Muscle of leg (tissue), 16 donors: ENCODE measurements at places on chromosomes 5 and 9. TPM values are rescaled to one million over a fixed set of nuclear protein-coding genes. Genes with fewer than 3 reads are reported as not detected.

Gene JADE2
- polyA plus RNA-seq, result 1.0 TPM

Gene CDC14B
- 19.0 TPM for polyA plus RNA-seq

Gene MEIKIN
- not detected for polyA plus RNA-seq

Gene MRPS27
- polyA plus RNA-seq, result 37.0 TPM

Gene IFNA2
- not detected for polyA plus RNA-seq

DNA sequence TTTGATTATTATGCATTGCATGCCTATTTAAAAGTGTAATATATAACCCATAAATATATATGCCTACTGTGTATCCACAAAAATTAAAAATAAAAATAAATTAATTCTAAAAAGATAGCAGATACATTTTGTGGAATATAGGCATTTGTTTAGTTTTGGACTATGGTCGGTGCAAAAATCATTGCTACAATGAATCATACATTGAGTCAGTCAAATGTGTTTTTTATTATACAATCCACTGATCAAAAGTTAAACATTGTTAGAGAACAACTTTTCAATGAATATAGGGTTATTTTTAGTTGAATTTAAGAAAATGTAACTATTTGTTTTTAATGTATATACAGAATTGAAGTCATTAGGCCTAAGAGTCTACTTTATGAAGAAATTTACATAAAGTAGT lies 885.9 kb downstream of the EFNA5 start:
- no peaks in the 10 kb centered on the region for H3K27me3 ChIP-seq
- no peak overlapping the region for H3K4me3 ChIP-seq
- no peaks in the 10 kb centered on the region for H3K36me3 ChIP-seq
- no peak overlapping the region for H3K27ac ChIP-seq

GRCh38 chr9:88303721-88304451 lies 84.4 kb upstream of the SPIN1 start:
- no peak for DNase-seq
- H3K4me1 ChIP-seq, result peaks cover 3% of the 10 kb centered on the region
- no peak overlapping the region for H3K4me3 ChIP-seq
- H3K27ac ChIP-seq, result no peak overlapping the region
- H3K27me3 ChIP-seq, result no peaks in the 10 kb centered on the region

- no peak overlapping the region for H3K27ac ChIP-seq
- peak; percentile 89 for DNase-seq
- no peak overlapping the region for H3K4me3 ChIP-seq
- no peaks in the 10 kb centered on the region for H3K36me3 ChIP-seq
- H3K27me3 ChIP-seq, result no peaks in the 10 kb centered on the region
- peaks cover 5% of the 10 kb centered on the region for H3K4me1 ChIP-seq
Measured at GRCh38 chr9:103183701-103184171, 188.6 kb downstream of the CYLC2 start.

GRCh38 chr9:122256206-122256605 lies 8.4 kb downstream of the RBM18 start:
- no peak overlapping the region for H3K27ac ChIP-seq
- H3K27me3 ChIP-seq, result no peaks in the 10 kb centered on the region
- H3K4me3 ChIP-seq, result no peak overlapping the region
- peaks cover 42% of the 10 kb centered on the region for H3K36me3 ChIP-seq
- no peaks in the 10 kb centered on the region for H3K4me1 ChIP-seq
- no peak for DNase-seq

- peaks cover 22% of the 10 kb centered on the region for H3K27me3 ChIP-seq
- no peak for DNase-seq
- H3K27ac ChIP-seq, result no peak overlapping the region
- H3K4me1 ChIP-seq, result peaks cover 9% of the 10 kb centered on the region
- no peaks in the 10 kb centered on the region for H3K36me3 ChIP-seq
- H3K4me3 ChIP-seq, result no peak overlapping the region
Measured at GRCh38 chr9:83060556-83060955, 2.4 kb downstream of the RASEF start.

- no peak for DNase-seq
- no peak overlapping the region for H3K4me3 ChIP-seq
- H3K27me3 ChIP-seq, result no peaks in the 10 kb centered on the region
- no peaks in the 10 kb centered on the region for H3K36me3 ChIP-seq
- H3K27ac ChIP-seq, result no peak overlapping the region
Measured at GRCh38 chr5:23483090-23483489, 24.3 kb upstream of the PRDM9 start.

GRCh38 chr5:81151546-81151945 lies 81.6 kb upstream of the CKMT2 start:
- peak; percentile 86 for DNase-seq
- H3K27ac ChIP-seq, result peak overlapping the region; percentile 25
- H3K4me1 ChIP-seq, result peaks cover 6% of the 10 kb centered on the region
- no peaks in the 10 kb centered on the region for H3K36me3 ChIP-seq
- no peaks in the 10 kb centered on the region for H3K27me3 ChIP-seq

DNA sequence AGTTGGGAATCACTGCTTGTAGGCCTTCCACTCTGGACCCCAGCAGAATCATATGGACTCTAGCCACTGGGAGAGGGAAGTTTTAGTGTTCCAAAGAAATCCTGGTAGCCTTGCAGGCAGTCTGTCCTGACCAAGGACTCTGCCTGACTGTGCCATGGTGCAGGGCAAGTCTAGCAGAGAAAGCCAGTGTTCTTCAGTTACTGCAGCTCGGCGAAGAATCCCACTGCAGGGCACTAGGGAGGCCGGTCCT lies 20.3 kb upstream of the MATR3 start:
- DNase-seq, result no peak
- peak overlapping the region; percentile 61 for H3K4me3 ChIP-seq
- peaks cover 2% of the 10 kb centered on the region for H3K27me3 ChIP-seq
- peaks cover 9% of the 10 kb centered on the region for H3K36me3 ChIP-seq

DNA sequence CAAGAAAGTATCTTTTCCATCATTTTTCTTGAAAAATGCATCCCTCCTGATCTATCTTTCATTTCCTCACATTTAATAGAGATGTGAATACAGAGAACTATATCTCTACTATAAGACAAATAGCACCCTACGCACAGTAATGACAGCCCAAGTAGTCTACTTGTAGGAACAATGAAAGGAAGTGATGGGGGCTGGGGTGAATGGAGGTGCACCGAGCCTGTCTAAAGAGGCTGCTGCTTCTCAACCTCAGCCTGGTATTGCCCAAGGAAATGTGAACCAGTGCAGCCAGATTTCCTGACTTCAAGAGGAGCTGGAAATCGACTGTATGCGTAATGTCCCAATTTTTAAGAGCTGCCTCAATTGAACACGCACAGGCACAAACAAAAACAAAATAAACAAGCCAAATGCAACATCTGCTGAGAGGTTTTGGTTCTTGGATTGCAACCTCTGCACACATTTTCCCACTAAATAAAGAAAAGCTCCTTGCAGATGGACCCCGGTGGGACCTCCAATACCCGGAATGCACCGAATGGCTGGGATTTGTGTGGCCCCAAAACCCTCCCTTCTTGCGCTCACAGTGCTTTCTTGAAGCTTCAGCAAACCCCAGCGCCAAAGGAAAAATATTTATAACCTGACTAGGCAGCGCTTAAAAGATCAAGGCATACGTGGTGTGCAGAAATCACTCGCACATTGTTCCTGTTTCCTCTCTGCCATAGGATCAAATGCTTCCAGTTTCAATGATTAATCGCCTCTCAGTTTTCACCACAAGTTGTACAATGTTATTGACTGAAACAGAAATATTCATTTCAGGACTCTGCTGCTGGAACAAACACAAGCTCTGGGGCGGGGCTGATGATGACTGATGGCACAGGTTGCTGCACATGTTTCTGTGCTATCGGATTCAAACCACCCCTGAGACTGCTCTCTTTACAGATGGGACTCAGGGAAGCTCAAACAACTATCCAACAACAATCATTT lies 68.3 kb downstream of the KCNIP1 start:
- no peaks in the 10 kb centered on the region for H3K36me3 ChIP-seq
- H3K4me3 ChIP-seq, result no peak overlapping the region
- peak; percentile 93 for DNase-seq
- peaks cover 30% of the 10 kb centered on the region for H3K4me1 ChIP-seq

DNA sequence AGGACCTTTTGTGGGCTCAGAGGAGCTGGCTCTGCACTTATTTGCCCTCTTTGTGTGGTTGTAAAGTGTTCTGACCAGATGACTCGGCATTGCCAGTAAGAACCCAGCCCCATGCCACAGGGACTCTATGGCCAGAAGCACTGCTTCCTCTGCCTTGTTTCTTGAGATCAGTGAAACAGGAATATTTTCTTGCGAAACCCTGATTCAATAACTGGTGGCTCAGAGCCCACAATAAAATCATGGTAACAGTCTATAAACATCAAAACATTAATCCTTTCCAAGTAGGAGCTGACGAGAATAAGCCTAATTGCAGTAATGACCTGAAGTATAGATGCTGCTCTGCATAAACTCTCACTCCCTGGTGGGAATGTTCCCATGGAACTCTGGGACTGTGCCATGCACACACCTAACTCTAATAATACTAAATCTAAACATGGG lies 344.3 kb downstream of the ZNF608 start:
- H3K27me3 ChIP-seq, result no peaks in the 10 kb centered on the region
- no peaks in the 10 kb centered on the region for H3K4me1 ChIP-seq
- H3K4me3 ChIP-seq, result no peak overlapping the region
- no peaks in the 10 kb centered on the region for H3K36me3 ChIP-seq
- DNase-seq, result peak; percentile 72

DNA sequence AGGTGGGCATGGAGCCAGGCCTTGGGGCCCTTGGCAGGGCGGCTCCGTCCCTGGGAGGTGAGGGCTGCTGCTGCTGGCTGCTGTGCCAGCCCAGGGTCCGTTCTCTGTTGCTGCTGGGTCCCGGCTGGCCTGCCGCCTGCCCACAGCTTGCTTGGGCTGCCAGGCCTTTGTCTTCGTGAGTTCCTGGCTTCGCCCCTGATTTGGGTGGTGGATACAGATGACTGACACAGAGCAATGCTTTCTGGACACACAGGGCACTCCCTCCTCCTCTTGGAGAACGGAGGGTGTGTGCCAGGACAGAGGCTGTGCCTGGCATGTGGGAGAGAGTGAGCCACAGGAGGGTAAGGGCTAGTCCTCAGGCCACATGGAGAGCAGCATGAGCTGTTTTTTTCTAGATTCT lies 166.1 kb downstream of the MACROH2A1 start:
- no peak overlapping the region for H3K27ac ChIP-seq
- H3K4me1 ChIP-seq, result peaks cover 62% of the 10 kb centered on the region
- no peaks in the 10 kb centered on the region for H3K36me3 ChIP-seq
- no peak overlapping the region for H3K4me3 ChIP-seq
- peaks cover 4% of the 10 kb centered on the region for H3K27me3 ChIP-seq
